CD4-positive, CD25-positive, alpha-beta regulatory T cell (primary cell): ENCODE measurements at places on chromosomes 13 and 19. TPM values are rescaled to one million over a fixed set of nuclear protein-coding genes. Genes with fewer than 3 reads are reported as not detected.

DNA sequence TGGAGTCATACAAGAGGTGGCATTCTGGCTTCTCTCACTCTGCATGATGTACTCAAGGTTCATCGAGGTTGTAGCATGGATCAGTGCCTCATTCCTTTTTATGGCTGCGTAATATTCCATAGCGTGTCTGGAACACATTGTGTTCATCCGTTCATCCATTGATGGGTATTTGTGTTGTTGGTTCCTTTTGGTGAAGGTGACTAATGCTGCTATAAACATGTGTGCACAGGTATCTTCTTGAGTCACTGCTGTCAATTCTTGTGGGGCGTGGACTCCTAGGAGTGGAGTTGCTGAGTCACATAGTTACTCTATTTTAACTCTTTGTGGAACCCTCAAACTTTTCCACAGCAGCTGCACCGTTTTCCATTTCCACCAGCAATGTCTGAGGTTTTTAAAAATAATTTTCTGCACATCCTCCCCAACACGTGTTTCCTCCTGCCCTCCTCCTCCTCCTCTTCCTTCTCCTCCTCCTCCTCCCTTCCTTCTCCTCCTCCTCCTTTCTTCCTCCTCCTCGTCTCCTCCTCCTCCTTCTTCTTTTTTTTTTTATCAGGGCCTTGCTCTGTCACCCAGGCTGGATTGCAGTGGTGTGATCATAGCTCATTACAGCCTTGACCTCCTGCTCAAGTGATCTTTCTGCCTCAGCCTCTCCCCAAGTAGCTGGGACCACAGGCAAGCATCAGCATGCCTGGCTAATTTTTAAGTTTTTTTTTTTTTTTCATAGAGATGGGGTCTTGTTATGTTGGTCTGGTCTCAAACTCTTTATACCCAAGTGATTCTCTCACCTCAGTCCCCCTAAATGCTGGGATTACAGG is 2.0 kb upstream of the TMEM221 start:
- no peak overlapping the region for H3K27ac ChIP-seq
- H3K4me1 ChIP-seq = peaks cover 10% of the 10 kb centered on the region
- no peak for DNase-seq
- no peak overlapping the region for H3K4me3 ChIP-seq

DNA sequence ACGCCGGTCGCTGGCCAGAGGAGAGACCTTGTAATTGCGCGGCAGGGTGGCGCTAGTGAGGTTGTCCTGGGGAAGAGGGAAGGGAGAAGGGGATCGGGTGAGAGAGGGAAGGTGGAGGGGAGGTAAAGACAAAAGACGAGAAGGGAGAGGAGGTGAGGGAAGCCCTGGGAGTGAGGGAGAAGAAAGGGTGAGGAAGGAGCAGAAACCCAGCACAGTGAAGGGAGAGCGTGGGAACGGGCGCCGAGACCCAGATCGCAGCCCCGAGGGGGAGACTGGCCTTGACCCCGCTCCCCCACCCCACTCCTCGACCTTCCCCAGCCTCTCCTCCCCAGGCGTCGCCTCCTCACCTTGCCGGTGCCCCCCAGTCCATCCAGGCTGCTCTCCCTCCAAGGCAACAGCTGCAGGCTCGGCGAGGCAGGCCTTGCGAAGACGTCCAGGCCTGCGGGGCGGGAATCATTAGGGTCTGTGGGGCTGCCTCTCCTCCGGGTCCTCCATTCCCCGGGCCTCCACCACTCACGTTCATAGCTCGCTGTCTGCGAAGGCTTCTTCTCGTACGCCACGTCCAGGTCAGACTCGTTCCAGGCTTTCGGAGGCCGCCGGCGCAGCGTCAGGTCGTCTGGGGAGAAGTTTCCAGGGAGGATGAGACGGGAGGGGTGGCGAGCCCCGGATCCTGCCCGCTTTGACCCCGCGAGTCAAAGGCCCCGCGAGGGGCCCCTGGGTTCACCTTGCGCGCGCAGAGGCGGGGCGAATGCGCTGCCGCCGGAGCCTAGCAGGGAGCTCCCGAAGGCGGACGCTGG is 8.8 kb downstream of the PPP1R13L start:
- H3K27ac ChIP-seq = no peak overlapping the region
- no peaks in the 10 kb centered on the region for H3K36me3 ChIP-seq
- H3K4me3 ChIP-seq = no peak overlapping the region
- no peaks in the 10 kb centered on the region for H3K27me3 ChIP-seq
- no peak for DNase-seq

GRCh38 chr13:58906329-58907007 is 1257.3 kb downstream of the DIAPH3 start:
- no peaks in the 10 kb centered on the region for H3K36me3 ChIP-seq
- no peaks in the 10 kb centered on the region for H3K4me1 ChIP-seq
- H3K27me3 ChIP-seq = no peaks in the 10 kb centered on the region
- H3K27ac ChIP-seq = no peak overlapping the region
- H3K4me3 ChIP-seq = no peak overlapping the region
- DNase-seq = no peak

DNA sequence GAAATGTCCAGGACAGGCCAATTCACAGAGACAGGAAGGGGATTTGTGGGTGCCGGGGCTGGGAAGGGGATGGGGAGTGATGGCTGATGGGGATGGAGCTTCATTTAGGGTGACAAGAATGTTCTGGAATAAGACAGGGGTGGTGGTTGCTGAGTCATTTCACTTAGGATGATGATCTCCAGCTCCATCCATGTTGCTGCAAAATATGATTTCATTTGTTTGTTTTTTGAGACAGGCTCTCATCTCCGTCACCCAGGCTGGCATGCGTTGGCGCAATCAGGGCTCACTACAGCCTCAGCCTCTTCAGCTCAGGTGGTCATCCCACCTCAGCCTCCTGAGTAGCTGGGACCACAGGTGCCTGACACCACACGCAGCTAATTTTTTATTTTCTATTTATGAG is 3.1 kb upstream of the JSRP1 start:
- no peak for DNase-seq
- H3K4me3 ChIP-seq = no peak overlapping the region
- H3K27ac ChIP-seq = peak overlapping the region; percentile 94
- no peaks in the 10 kb centered on the region for H3K36me3 ChIP-seq
- no peaks in the 10 kb centered on the region for H3K27me3 ChIP-seq
- H3K4me1 ChIP-seq = peaks cover 48% of the 10 kb centered on the region

- DNase-seq = no peak
- H3K4me3 ChIP-seq = no peak overlapping the region
- no peaks in the 10 kb centered on the region for H3K36me3 ChIP-seq
- H3K4me1 ChIP-seq = peaks cover 18% of the 10 kb centered on the region
- H3K27me3 ChIP-seq = peaks cover 5% of the 10 kb centered on the region
- no peak overlapping the region for H3K27ac ChIP-seq
These were observed 403 bp upstream of the ADAMTS10 start for GRCh38 chr19:8610936-8611300.

- no peak overlapping the region for H3K27ac ChIP-seq
- H3K27me3 ChIP-seq = no peaks in the 10 kb centered on the region
These were observed 4.9 kb downstream of the AP1M1 start for GRCh38 chr19:16202320-16203255.

- H3K27ac ChIP-seq = no peak overlapping the region
- H3K4me3 ChIP-seq = no peak overlapping the region
- no peaks in the 10 kb centered on the region for H3K36me3 ChIP-seq
- no peaks in the 10 kb centered on the region for H3K27me3 ChIP-seq
These were observed 33.6 kb upstream of the EDNRB start for GRCh38 chr13:77952276-77952675.

- H3K4me1 ChIP-seq = peaks cover 6% of the 10 kb centered on the region
- no peak overlapping the region for H3K4me3 ChIP-seq
- peaks cover 17% of the 10 kb centered on the region for H3K36me3 ChIP-seq
- DNase-seq = no peak
- no peak overlapping the region for H3K27ac ChIP-seq
- H3K27me3 ChIP-seq = no peaks in the 10 kb centered on the region
These were observed 10.5 kb downstream of the SLC25A42 start for GRCh38 chr19:19074196-19074882.

The COL4A2 gene
- total RNA-seq = not detected

DNA sequence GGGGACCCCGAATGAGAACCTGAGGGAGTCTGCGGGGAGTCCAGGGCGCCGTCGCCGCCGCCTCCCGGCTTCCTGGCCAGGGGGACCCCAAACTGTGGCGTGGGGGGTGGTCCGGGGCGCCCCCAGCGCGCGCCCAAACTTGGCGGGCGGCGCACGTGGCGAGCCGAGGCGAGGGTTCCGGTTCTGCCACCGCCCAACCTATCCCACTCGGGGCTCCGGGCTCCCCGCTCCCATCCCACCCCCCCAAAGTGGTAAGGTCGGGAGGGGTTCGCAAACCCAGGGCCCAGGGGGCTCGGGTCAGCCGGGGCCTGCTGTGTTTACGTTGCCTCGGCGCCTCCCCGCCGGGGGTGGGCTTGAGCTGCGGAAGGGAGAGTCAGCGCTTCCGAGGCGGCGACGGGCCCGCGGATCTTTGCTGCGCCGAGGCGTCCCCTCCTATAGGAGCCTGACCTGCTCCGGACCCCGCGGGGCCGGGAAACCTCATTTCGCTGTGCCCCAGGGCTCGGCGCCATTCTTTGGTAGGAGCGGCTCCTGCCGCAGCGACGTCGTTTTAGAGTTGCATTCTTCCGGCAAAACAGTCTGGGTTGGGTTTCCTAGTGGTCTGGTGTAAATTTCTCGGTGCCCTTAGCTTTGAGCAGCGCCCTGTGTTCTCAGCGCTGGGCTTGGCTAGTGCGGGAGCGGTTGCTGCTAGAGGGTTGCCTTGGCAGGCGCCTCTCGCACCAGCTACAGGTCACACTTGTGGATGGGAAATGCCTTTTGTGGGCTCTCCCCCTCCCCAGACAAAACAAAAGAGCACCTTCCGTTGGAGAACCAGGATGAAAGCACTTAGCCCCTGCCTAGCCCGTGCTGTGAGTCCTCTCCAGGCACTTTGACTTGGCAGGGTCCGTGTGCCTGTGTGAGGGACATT is 1.2 kb downstream of the DAZAP1 start:
- H3K36me3 ChIP-seq = peaks cover 13% of the 10 kb centered on the region
- DNase-seq = peak; percentile 35
- no peaks in the 10 kb centered on the region for H3K27me3 ChIP-seq
- peaks cover 56% of the 10 kb centered on the region for H3K4me1 ChIP-seq

The C5AR2 gene
- total RNA-seq = 1.9 TPM

- no peak overlapping the region for H3K4me3 ChIP-seq
- H3K4me1 ChIP-seq = no peaks in the 10 kb centered on the region
- no peak for DNase-seq
- H3K27me3 ChIP-seq = no peaks in the 10 kb centered on the region
- no peak overlapping the region for H3K27ac ChIP-seq
These were observed 13.8 kb upstream of the OLFM4 start for GRCh38 chr13:53014495-53015443.

DNA sequence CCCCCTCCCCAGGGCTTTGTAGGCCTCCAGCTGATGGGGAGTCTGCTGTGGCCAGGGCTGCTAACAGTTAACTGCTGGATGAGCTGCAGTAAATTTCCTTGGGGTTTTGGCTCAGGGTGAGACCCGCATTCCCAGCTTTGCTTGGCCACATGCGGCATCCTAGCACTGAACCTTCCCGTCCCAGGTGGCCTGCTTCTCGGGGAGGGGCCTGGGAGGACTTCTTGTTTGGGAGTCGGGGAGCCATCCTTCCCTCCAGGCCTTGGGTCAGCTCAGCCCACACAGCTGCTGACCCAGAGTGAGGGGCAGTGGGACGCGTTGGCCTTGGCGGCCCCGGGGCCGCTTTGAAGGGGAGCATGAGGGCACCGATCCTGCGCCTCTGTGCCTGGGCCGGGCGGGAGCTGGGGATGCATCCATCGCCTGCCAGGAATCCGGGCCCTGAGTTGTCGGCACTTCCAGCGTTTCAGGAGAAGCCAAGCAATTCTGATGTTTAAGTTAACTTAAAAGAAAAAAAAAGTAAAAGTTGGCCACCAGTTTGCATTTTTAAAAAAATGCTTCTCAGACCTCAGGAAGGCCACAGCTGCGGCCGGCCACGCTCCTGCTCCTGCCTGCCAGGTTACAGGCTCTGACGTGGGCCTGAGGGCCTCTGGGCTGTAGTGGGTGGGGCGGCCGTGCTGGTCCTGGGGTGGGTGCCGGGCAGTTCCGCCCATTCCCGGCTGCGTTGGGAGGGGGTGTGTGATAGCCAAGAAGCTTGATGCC is 27.7 kb downstream of the CRTC1 start:
- peaks cover 7% of the 10 kb centered on the region for H3K4me1 ChIP-seq
- no peaks in the 10 kb centered on the region for H3K36me3 ChIP-seq
- H3K27me3 ChIP-seq = no peaks in the 10 kb centered on the region
- no peak overlapping the region for H3K27ac ChIP-seq
- DNase-seq = no peak

- no peak for DNase-seq
- no peaks in the 10 kb centered on the region for H3K4me1 ChIP-seq
- H3K27me3 ChIP-seq = no peaks in the 10 kb centered on the region
- H3K4me3 ChIP-seq = no peak overlapping the region
- H3K27ac ChIP-seq = no peak overlapping the region
- H3K36me3 ChIP-seq = peaks cover 72% of the 10 kb centered on the region
These were observed 12.7 kb upstream of the EFNB2 start for GRCh38 chr13:106548064-106548696.

The FBXO27 gene
- total RNA-seq = 0.35 TPM

DNA sequence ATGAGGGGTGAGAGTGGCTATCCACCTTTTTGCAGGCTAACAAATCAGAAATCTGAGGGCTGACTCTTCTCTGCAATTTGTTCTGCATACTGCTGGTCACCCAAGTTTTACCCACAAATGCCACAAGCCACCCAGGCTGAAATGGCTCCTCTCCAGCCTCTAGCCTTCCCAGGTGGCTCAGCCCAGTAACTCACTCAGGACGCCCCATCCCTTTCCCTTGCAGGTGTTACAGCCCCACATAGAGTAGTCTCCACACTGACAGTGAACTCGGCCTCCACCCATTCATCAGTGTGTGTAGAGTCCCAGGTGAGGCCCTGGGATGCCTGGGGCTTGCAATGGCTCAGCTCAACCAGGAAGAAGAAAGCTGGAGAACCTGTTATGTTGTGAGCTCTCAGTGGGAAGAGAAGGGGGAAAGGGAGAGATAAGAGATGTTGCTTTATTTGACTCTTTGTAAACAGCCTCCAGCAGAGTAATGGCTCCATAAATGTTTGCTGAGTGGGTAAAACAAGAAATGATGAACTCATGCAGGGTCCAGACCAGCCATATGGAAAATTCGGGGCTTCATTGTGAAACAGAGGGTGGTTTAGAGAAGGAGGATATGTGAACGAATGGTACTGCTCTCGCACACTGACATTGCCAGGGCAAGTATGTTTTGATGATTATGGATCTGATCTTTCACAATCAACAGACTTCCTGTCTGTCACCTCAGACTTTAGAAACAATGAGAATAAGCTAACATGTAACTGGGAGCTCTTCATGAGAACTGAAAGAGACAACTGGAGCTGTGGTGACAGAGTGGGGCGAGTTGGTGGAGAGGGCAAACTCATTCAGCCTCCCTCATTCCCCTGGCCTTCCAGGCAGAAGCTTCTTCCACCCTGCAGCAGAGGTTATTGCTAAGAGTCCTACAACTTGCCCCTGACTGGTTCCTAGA is 74.2 kb upstream of the RFC3 start:
- H3K4me3 ChIP-seq = no peak overlapping the region
- peaks cover 2% of the 10 kb centered on the region for H3K27me3 ChIP-seq
- H3K36me3 ChIP-seq = no peaks in the 10 kb centered on the region
- H3K27ac ChIP-seq = no peak overlapping the region
